ENCODE measurements at places on chromosomes 3 and 15.

GRCh38 chr3:138397983-138398382 is 36.4 kb upstream of the ESYT3 start:
- DNase-seq: no peak

DNA sequence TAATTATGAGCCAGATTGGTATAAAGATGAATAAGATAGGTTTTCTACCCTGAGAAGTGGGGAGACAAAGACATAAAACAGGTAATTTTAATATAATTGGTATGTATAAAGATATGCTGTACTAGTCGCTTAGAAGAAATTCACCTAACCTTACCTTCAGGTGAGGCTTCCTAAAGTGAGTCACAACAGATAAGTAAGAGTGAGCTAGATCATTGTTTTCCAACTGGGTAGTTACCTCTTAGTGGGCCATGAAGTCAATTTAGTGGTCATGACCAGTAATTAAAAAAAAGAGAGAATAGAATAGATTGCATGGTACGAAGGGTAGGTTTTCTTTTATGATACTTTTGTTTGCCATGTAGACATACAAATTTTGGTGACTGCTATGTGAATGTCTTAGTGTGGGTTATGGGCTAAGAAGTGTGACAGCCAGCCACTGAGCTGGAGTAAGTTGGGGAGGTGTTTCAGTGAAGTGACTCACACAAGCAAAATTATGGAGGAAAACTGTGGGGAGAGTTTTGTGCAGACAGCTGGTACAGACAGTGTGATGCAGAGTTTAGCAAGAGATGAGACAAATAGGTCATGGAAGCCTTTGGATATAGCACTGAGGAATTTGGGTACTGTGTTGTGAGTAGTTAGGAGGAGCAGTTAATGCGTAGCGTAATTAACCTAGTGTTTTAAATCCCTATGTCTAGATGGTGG is 8.2 kb downstream of the TRNT1 start:
- no peak for DNase-seq

DNA sequence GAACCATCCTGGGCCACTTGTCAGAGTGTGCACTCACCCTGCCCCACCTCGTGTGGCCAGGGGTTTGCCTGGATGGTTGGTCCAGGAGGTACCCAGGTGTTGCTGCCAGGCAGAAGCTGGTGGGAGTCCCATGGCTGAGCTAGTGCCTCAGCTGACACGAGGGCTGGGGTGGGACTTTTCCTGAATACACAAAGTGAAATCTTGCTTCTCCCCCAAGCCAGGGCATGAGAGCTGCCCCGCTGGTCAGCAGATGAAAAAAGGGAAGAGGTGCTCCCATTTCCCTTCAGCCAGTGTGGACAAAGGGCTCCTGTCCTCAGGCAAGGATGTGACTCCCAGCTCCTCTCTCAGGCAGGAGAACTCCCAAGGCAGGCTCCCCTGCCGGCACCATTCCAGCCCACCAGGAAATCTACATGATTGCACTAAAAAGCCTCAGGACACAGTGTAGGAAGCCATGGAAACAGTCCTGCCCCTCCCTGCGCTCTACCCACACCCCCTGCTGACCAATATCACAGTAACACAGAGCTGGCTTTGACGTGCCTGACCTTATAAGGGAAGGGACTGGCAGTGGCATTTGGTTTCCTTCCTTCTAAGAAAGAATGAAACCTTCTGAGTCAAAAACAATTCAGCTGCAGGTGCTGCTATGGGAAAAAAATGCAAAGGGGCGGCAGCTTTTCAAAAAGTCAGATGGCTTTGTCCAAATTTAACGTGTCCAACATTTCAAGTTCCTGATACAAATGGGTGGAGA is 33.9 kb downstream of the MYO5C start:
- no peak for DNase-seq

- DNase-seq: no peak
Measured at GRCh38 chr3:172106037-172106954, 66.9 kb downstream of the FNDC3B start.

- no peak for DNase-seq
Measured at GRCh38 chr3:181103605-181104004, 114.1 kb upstream of the DNAJC19 start.

- no peak for DNase-seq
Measured at GRCh38 chr3:20935791-20936190, 749.8 kb upstream of the SGO1 start.

- DNase-seq: no peak
Measured at GRCh38 chr3:58858126-58858525, 191.6 kb upstream of the FAM3D start.

- DNase-seq: no peak
Measured at GRCh38 chr3:133868186-133868585, 27.5 kb downstream of the RAB6B start.

GRCh38 chr3:123807820-123808219 is 76.3 kb downstream of the MYLK start:
- DNase-seq: no peak

- DNase-seq: no peak
Measured at GRCh38 chr3:40695848-40696247, 171.1 kb downstream of the ZNF621 start.

- no peak for DNase-seq
Measured at GRCh38 chr15:25776071-25776746, 86.9 kb downstream of the ATP10A start.

GRCh38 chr15:70302360-70302759 is 204.6 kb upstream of the TLE3 start:
- DNase-seq: no peak

DNA sequence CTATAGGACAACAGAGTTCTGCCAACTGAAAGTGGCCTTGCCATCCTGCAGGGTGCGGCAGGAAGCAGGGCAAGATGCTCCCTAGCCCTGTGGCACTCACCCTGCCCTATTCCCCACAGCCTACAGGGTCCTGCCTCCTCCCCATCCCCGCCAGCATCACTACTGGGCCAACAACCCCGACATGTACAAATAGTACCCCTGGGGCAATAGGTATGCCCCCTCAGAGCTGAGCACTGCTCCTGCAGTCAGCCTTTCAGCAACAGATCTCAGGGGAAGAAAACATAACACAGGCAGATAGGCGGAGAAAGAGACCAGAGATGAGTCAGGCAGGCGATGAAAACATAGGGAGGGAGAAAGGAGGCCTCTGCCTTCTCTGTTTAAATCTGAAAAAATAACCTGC is 74.7 kb downstream of the XXYLT1 start:
- no peak for DNase-seq

DNA sequence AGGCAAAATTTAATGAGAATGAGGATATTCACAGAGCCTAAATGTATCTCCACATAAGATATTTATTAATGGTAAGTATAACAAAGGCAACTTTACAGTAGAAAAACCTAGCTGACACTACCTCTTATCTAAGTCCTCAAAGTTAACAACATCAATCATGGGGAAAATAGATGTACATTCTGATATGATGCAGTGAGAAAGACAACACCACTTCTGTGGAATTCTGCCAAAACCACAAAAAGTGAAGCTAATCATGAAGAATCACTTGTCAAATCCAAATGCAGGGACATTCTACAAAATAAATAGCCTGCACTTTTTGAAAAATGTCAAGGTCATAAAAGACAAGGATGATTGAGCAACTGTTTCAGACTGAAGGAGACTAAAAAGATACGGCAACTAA is 27.5 kb upstream of the EOMES start:
- DNase-seq: no peak
